Esophagus muscularis mucosa (tissue), 4 donors: ENCODE measurements at places on chromosomes 12 and 14. TPM values are rescaled to one million over a fixed set of nuclear protein-coding genes. Genes with fewer than 3 reads are reported as not detected.

Gene TMED8
- 21.8 TPM for total RNA-seq

Gene CCDC38
- not detected for total RNA-seq

Gene STON2
- total RNA-seq = 9.6 TPM

GRCh38 chr14:24079491-24080141 is 8.3 kb downstream of the CPNE6 start:
- no peak for DNase-seq

DNA sequence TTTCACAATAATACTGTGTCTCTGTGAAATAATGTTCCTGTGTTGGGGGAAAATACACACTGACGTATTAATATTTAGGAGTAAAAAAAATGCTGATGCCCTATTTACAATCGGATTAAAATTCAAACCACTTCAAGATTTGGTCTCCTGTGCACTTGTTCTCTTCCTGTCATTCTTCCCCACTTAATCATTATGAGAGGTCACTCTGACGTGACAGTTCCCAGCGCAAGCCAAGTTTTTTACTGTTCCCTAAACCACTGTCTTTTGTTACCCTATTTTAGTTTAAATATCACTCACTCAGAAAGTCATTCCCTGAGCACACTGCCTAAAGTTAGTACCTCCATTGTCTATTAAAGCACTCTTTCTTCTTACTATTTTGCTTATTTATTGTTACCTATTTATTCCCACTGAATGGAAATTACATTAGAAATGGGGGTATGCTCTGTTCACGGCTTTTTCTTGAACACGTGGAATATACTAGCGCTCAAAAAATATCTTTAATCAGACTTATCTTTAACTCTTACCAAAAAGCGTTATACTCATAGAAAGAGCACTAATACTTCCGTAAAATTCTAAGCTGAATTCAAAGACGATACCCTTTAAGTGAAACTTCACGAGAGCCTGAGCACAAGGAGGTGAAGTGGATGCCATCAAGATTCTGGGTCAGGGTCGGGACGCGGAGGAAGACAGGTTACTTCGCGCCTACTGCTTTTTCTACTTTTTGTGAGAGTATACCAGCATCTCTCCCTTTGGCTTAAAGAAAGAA is 670 bp upstream of the PSMA3 start:
- no peak for DNase-seq

DNA sequence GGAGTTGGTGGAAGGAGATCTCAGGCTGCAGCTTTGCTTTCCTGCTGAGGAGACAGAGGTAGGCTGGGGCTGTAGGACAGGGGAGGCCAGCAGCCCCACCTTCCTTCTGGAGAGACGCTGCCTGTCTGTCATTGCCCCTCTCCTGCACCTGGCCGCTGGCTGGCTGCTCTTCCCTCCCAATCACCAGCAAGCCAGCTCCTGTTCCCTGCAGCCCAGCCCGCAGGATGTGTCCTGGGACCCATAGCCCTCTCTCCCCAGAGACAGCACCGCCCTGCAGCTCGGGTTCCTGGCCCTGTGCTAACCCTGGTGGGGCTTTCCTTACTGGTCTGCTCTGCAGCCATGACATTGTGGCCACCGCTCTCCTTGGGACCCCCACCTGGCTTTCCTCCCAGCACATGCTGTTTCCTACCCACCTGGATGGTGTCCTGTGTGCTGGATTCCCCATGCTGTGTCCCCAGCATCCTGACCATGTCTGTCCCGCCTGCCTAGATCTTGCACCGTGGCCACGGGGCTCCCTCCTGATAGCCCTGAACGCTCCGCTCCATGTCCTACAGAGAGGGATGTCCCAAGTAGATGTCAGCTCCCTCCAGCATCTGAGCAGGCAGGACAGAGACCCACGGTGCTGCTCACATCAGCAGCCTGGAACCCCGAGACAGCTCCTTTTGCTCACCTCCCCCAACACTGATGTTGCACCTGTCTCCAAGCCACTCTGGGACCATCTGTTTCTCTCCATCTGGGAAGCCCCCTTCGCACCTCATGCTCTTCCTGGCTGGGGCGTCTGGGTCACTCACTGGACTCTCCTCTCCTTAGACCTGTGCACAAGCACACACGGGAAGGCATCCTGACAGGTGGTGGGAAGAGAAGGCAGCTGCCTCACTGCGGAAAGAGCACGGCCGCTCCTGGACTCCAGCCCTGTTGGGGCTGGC is 1.1 kb upstream of the MTA1 start:
- no peak for DNase-seq

Gene CHD8
- total RNA-seq = 56.1 TPM

Gene HNF1A
- not detected for total RNA-seq

Gene IQSEC3
- 1.9 TPM for total RNA-seq

Gene GPD1
- 0.91 TPM for total RNA-seq

Gene CLEC2A
- total RNA-seq = not detected

DNA sequence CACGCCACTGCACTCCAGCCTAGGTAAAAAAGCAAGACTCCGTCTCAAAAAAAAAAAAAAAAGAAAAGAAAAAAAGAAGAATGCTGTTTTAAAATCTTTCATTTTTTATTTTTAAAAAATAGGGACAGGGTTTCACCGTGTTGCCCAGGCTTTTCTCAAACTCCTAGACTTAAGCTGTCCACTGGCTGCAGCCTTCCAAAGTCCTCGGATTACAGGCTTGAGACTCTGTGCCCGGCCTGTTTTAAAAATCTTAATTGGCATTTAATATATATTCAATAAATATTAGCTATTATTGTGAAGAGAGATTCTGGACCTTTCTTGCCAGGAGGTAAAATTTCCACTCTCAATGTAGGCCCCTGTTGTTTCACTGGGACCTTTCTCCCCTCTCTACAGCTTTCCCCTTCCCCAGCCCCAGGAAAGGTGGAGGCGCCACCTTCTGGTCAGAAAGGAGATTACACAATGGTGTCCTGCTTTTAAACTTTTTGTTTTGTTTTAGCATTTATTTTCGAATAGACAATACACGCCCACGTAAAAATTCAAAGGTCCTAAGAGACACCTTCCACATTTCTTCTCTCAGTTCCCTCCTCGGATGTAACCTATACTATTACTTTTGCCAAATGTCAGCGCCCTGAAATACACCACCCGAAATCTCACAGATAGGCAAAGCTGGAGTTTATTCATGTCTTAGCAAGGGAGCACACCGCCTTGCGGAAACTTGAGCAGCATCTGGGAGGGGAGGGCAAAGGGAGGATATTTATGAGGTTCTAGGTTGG is 23.8 kb upstream of the PHC1 start:
- peak; percentile 92 for DNase-seq

Gene ABCB9
- 1.7 TPM for total RNA-seq

GRCh38 chr12:132521712-132522292 is 31.9 kb downstream of the FBRSL1 start:
- DNase-seq = no peak

Gene CCDC177
- total RNA-seq = not detected

- DNase-seq = no peak
Observed at GRCh38 chr14:105155681-105156413, 12.7 kb downstream of the JAG2 start.

- no peak for DNase-seq
Observed at GRCh38 chr12:104991565-104992128, 5.5 kb downstream of the NOPCHAP1 start.

DNA sequence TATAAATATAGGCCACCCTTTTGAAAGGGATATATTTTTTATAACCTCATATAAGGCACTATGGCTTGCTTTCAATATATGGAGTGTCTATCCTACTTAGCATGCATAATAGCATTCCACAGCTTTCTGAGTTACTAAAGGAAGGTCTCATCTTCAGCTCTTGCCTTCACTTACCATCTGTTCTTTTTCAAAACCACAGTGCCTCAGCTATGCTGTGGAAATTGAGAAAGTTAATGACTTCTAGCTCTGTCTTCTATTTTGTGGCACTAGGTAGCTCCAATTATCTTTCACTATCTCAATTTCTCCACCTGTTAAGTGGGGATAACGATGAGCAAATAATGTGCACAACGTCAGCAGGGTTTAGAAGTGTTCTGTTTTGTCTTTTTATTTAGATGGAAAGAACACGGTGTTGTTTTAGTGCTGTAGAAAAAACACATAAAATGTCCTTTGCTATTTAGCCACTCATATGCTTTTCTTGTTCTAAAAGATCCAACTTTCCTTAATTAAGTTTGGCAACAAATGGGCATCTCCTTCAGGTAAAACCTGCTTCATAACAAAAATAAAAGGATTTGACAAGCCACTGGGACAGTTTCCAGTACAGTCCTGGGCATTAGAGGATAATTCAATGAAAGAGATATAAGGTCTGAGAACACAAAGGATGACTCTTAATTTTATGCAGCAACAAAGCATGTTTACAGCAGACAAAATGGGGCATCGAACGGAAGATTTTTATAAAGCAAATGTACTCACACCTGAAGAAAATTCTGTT is 462.0 kb upstream of the SYT1 start:
- DNase-seq = no peak

DNA sequence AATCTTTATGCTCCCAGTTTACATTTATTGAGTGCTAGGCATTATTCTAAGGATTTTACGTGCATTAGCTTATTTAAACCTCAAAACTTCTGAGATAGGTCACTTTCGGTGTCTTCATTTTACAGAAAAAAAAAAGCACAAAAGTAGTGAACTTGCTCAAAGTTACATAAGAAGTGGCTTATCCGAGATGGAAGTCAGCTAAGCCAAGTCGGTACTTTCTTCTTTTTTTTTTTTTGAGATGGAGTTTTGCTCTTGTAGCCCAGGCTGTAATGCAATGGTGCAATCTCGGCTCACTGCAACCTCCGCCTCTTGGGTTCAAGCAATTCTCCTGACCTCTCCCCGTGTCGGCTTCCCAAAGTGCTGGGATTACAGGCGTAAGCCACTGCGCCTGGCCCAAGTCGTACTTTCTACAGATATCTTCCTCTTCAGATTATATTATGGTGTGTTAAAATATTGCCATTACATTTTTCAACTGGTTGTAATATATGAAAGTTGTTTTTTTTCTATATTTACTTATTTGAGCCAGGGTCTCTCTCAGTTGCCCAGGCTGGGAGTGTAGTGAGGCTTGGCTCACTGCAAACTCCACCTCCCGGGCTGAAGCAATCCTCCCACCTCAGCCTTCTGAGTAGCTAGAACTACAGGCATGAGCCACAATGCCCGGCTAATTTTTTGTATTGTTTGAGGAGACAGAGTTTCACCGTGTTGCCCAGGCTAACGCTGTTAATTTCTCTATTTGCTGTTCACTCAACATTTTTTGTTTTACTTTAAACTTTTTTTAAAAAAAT is 8.9 kb downstream of the DPPA3 start:
- no peak for DNase-seq

Gene AQP5
- total RNA-seq = 0.83 TPM
